ENCODE measurements at places on chromosomes 5 and 9. TPM values are rescaled to one million over a fixed set of nuclear protein-coding genes. Genes with fewer than 3 reads are reported as not detected.

GRCh38 chr5:180910735-180911134 is 11.8 kb downstream of the BTNL8 start:
- DNase-seq, result peak; percentile 67

DNA sequence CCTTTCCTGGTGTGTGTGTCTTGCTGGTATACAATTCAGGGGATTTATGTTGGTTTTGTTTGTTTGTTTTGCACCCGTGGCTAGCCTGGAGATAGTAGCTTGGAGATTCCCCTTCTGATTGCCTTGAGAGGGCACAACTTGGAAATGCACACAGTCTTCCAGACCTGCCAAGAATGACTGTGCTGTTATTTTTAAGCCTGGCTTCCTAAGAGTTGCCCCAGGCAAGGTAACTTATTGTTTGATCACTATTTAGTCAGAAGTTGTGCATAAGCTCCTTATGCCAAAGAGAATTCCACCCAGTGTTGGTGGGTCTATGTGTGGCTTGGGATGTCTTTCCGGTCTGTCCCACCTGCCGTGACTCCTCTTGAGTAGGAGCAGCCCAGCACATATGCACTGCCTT is 421.9 kb upstream of the KCNN2 start:
- no peak for DNase-seq

GRCh38 chr9:98074115-98074990 is 17.8 kb downstream of the NANS start:
- peak; percentile 72 for DNase-seq

SLC6A19 gene
- 0.68 TPM for total RNA-seq

TNC gene
- 3.3 TPM for total RNA-seq

DNA sequence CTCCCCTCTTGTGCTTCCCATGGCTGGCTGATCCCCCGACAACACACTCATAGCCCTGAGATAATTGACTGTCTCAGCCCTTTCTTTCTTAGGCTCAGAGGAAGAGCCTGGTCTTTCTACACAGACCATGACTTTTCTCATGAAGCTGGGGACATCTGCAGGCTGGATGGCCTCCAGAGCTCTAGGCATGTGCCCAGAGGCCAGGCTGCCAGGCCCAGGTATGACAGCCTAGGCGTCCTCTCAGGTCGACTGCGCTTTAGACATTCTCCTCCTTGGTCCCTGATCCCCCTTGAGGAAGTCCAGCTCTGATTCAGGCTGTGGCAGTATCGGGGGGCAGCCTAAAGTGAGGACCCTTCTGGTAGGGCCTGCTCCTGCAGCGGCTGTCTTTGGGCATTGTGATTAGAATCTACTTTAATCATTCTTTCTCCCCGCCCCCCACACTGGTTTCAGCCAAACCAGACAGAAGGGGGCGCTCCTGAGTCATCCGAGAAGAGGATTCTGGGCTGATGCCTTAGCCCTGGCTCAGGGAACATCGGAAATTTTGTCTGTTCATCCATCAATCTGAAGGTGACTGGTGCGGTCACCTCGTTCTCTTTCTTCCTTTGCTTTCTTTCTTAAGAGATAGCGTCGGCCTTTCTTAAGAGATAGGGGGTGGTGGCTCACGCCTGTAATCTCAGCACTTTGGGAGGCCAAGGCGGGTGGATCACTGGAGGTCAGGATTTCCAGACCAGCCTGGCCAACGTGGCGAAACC is 66.5 kb upstream of the HSPA9 start:
- DNase-seq, result peak; percentile 77

POLR3G gene
- total RNA-seq, result 9.4 TPM

ADRB2 gene
- total RNA-seq, result 0.93 TPM

DNA sequence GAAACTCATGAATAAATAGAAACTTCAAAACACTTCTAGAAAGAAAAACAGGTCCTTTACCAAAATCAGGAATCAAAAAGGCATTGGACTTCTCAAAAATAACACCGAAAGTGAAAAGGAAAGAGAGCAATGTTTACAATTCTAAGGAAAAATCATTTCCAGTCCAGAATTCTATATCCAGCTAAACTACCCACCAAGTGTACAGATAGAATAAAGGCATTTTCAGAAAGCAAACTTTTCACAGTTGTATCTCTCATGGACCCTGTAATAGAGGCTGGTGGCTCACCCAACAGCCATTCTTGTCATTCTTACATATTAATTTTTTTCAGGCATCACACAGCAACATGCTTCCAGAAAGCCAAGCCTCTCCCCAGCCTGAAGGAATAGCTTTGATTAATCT is 63.7 kb downstream of the FOXD1 start:
- no peak for DNase-seq

DNA sequence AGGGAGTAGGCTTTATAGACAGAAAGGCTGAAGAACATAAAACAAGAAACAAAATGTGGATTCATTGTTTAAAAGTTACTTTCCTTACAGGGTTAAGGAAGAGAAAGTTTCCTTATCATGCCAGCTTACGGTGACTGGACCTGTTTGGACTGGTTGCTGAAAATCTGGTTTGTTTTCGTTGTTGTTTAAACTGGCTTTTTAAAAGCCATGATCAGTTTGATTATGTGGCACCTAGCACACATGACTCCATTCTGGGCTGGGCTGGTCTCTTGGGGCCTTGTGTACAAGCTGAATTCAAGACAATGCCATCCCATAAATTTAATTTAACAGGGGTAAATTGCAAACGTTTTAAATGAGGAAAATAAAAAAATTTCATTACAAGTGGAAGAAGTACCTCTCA is 18.4 kb upstream of the ZNF474 start:
- no peak for DNase-seq

ANAPC2 gene
- total RNA-seq, result 98.5 TPM

PAEP gene
- not detected for total RNA-seq

GARIN3 gene
- 27.8 TPM for total RNA-seq

MEGF10 gene
- total RNA-seq, result 5.1 TPM

DNA sequence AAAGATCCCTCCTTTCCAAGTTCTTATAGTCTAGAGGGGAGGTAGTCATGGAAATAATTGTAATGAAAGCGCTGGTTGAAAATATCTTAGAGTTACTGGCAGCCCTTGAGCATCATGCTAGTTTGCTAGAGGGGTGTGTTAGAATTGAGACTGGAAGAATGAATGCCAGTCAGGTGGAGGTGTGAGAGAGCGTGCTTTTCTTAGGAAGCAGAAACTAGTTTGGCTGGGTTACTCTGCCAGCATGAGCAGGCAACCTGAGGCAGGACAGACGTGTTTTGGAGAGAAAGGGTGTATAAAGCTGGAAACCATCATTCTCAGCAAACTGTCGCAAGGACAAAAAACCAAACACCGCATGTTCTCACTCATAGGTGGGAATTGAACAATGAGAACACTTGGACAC is 43.6 kb upstream of the DHFR start:
- no peak for DNase-seq

CENPK gene
- 17.0 TPM for total RNA-seq

DNA sequence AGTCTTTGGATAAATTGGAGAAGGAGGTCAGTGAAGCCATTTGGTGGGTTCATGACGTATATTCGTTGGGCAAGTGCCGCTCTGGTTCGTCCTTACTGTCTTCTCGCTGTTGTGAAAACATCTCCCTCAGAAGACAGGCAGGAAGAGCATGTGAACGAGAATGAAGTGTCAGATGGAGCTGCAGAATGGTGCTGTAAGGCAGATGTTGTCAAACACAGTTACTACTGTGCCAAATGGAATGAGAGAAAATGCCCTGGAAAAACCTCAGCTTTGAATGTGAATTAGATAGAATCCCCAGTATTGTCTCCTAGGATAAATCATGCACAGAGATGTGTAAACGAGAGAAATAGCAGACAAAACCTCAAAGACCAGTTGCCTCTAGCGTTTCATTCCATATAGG is 121.5 kb downstream of the CAMK4 start:
- no peak for DNase-seq

Data from testis (tissue), 5 donors.